ENCODE measurements at places on chromosomes 4 and X.

GRCh38 chr4:110046588-110047049 lies 133.9 kb downstream of the EGF start:
- DNase-seq = no peak

DNA sequence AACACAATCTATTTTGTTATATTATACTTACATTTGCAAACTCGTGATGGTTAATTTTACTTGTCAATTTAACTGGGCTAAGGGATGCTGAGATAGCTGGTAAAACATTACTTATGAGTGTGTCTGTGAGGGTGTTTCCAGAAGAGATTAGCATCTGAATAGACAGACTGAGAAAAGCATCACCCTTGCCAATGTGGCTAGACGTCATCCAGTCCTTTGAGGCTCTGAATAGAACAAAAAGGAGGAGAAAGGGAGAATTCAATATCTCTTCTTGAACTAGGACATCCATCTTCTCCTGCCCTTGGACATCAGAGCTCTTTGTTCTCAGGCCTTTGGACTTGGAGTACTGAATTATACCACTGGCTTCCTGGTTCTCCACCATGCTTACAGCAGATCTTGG lies 154.6 kb downstream of the EPHA5 start:
- no peak for DNase-seq

DNA sequence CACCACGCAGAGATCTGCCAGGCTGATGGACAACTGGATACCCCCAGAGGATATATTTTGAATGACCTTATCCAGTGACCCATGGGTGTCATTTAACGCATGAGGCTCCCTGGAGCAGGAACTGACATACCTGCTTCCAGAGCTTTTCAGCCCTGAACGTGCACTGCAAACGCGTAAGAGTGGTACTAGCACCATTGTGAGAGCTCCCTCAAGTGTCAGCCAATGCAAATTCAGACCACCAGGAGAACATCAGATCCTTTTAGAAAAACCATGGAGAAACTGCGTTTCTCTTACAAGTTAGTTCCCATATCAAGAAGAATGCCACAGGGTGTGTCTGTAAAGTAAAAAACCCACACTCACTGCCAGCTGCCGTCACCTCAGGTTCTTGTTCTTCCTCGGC lies 7.3 kb downstream of the TREX2 start:
- no peak for DNase-seq

GRCh38 chr4:169089004-169089403 lies 78.9 kb upstream of the CBR4 start:
- DNase-seq = no peak

DNA sequence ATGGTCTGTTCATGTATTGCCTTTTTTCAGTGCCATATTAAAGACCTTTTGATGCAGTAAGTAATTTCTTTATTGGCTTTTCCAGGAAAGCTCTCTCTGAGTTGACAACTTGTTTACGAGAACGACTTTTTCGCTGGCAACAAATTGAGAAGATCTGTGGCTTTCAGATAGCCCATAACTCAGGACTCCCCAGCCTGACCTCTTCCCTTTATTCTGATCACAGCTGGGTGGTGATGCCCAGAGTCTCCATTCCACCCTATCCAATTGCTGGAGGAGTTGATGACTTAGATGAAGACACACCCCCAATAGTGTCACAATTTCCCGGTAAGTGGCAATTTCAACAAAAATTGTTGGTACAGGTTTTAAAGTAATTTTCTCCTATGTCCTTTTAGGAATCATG lies 148.0 kb downstream of the STIM2 start:
- no peak for DNase-seq

DNA sequence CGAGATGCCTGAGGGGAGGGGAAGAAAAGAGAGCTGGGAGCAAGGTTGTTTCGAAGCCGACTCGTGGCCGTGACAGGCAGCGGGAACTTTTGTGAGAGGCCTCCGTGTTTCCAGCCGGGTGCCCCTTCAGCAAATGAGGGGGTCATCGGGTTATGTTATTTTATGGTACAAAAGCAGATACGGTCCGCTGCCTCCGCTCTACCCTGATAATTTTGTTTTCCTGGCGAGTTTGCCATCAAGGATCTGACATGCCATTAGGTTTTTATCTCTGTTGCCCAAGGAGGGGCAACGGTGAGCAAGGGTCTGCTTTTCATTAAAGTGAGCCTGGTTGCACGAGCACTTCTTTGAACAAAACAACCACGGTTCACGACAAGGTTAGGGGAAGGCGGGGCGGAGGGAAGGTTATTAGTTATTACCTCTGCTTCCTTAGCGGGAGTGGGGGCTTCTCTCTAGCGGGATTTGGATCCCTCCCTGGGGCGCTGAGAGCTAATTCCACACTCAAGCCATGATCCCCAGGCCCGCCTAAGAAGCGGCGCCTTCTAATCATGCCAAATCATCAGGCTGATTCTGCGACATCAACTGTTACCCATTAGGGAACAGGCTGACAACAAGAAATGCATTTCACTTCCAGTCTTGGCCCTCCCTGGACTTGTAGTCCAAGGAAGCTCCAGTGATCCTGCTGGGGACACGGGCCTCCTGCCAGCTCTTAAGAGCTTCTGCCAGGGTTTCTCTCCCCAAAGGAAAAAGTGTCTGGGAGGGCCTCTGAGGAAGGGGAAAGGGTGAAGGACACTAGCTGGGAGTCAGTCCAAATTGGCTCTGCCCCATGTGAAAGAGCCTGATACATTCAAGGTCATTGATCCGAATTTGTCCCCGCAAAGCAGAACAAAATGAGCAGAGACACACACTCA lies 617.7 kb downstream of the MID1IP1 start:
- no peak for DNase-seq

GRCh38 chrX:105263171-105263570 lies 42.7 kb upstream of the TEX13A start:
- DNase-seq = no peak

DNA sequence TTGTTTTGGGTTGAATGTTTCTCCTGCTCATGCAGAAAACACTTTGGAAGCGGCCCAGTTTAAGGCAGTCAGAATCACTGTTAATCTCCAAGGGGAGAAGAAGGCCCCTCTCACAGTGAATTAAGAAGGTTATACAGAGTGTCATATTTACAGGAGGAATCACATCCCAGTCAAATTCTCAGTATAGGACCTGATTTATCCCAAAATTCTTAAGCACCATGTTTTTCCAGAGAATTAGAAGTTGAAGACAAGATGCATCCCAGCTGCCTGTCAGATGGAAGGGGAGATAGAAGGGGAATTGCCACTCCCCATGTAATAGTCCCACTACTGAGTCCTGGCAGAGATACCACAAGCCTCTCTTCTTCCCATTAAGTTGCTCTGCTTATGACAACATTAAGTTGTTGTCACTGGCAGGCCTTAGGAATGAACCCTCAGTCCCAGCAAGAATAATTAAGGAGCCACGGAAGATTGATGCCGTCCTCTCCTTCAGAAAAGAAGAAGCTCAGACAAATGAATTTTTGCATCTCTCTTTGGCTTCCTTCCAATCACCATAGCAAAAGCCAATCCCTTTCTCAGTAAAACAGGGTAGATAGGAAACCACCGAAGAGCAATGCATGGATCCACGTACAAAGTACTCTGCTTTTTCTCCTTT lies 138.4 kb downstream of the LDB2 start:
- no peak for DNase-seq

- DNase-seq = no peak
Measured at GRCh38 chr4:132502096-132502552, 647.0 kb upstream of the PCDH10 start.

DNA sequence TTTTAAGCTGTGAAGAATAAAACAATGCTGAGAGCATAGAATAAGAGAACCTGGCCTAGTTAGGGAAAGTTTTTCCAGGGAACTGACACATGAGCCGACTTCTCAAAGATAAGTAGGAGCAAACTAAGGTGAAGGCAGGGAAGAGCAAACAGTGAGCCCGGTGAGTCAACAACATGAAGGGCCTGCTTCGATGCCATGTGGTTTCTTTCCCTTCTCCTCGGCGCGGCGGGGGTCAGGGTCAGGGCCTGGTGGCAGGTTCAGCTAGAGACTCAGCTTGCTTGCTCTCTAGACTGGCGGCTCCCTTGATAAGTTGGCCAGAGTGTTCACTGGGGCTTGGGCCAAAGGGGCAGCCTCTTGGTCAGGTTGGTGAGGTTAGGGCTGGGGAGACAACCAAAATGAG lies 81.1 kb downstream of the DLG3 start:
- no peak for DNase-seq

DNA sequence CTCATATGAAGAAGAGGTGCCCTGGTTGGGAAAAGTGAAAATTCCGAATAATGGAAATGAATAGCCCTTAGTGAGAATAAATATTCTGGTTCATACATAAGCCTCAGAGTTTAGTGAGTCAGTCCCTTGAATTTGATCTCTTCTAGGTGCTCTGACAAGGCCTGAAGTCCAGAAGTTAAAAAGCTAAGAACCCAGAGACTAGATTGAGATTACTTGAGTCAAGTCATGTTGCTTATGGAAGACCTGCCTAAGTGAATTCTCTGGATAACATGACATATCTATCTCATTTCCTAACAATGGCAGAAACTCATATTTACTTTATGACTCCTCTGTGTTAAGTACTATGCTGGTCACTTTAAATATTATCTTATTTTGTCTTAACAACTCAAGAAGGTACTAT lies 10.5 kb upstream of the PRSS48 start:
- DNase-seq = no peak

DNA sequence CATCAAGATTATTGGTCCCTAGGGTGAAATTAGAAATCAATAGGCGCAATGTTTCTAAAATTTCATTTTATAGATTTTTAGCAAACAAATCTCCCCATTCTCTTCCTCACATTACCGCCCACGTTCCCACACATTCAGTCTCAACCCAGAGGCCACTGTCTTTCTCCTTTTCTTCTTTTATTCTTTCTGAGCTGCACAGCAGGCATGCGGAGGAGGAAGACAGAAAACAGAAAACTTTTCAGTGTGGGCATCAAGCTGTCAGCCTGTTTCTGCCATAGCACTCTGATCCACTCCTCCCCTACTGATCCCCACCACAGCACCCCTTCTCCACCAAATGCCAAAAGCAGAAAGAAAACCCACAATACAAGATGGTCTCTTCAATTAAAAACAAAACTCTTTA lies 94.8 kb upstream of the ADAMTS3 start:
- DNase-seq = no peak

DNA sequence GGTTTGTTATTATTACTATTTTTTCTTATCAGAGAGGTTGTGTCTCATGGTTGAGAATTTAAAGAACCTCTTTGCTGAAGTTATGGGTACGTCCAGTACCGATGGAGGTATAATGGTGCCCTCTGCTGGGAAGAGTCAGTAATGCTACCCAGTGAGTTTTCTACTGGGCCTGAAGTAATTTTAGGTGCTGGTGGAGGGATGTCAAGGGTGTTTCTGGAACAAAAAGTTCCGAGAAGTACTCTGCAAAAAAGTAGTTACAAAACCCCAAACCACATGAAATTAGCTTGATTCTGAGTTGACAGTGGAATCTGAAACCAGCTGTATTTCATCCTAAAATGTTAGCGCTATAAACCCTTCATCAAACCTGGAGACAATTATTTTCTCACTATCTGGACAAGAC lies 102.5 kb upstream of the MID1 start:
- peak; percentile 25 for DNase-seq

- no peak for DNase-seq
Measured at GRCh38 chr4:187364401-187364800, 631.2 kb upstream of the ZFP42 start.

DNA sequence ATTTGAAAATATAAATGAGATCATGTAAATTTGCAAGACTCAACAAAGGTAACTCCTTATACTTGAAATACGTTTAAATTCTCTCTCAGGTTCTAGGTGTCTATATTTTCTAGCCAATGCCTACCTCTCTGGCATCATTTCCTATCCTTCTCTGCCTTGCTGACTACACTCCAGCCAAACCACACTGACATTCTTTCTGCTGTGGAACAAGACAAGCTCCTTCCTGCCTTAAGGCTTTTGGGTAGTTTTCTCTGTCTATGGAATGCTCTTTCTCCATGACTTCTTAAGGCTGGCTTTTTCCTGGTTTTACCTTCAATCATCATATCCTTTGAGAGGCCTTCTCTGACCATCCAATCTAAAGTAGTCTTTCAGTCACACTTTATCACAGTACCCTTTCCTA lies 201.0 kb downstream of the SPRY1 start:
- no peak for DNase-seq

DNA sequence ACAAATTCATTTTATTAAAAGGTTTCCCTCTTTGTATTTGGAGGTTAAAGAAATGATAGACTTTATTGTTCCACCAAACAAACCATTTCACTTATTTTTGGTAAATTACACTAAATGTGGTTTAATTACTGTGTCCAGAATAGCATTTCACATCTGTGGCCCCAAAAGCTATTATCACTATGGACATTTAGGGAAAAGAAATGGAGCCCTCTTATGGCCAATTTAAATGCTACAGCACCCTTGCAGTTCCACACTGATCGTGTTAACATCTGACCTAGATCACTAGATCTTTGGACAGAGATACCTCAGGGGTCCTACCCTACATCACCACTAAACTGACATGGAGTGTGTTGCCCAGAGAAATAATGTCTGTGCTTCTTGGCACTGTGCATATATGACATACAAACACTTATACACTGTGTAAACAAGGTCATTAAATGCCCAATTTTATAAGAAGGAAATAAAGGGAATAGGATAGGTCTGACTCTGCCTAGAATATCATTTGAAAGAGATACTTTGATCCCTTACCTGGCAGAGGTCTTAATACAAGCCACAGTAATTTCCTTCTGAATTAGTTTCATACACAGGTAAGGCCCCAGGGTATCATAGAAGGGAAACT lies 163.9 kb downstream of the KDR start:
- DNase-seq = no peak

DNA sequence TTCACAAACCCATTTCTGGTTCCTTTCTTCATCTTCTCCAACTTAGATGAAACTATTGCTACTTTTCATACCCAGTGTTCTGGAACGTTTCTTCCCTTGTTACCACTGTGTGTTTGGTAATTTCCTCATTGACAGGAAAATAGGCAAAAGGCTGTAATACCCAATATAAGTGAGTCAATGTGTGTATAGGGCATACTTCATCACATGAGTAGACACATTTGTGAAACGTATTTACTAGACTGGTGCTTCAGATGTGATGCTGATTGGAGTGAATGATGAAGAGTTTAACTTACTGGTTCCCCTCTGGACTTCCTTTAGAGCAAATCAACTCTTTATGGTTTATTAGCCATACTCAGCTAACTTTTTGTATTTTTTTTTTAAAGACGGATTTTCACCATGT lies 195.1 kb upstream of the ATP6AP2 start:
- DNase-seq = no peak

GRCh38 chr4:7460566-7460965 lies 25.8 kb upstream of the PSAPL1 start:
- DNase-seq = no peak

GRCh38 chr4:126123611-126124325 lies 809.0 kb downstream of the FAT4 start:
- DNase-seq = no peak

Data from stimulated activated CD4-positive, alpha-beta T cell treated with anti-CD3 and anti-CD28 coated beads, Interleukin-4, amount 100 ng/mL, for 24 hours (primary cell).